ENCODE measurements at places on chromosomes 1 and 21. TPM values are rescaled to one million over a fixed set of nuclear protein-coding genes. Genes with fewer than 3 reads are reported as not detected.

DNA sequence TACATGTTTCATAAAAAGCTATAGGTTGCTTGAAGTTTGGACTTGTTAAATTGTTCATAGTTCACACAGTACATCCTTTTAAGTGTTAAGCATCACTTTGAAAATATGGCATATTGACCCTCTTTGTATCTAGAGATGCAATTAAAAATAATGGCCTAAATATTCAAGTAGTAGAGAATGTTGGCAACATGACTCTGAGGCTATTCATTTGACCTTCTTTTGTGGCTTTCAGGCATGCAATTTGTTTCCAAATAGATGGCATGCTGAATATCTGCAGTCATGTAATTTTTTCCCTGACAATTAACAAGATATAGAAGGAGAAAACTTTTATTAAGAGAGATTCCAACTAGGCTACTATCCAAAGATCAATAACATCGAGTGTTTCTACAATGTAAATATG, 230.5 kb upstream of the ZRANB2 start:
- ATAC-seq = no peak

DNA sequence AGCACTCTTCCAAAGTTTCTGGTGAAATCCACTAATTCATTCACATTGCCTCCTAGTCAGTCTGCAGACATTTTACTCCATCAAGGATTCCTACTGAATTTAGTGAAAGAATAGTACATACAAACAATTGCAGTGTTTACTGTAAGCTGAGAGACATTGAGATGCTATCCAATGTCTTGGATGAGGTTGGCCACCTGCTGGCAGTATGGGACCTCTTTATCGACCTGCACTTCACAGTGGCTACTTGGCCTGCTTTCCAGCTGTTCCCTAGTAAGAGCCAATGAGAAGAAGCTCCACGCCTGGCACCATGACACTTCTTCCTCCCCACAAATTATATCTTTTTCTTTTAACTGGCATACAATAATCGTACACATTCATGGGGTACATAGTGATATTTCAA, 51.5 kb upstream of the LRIF1 start:
- ATAC-seq = no peak

DNA sequence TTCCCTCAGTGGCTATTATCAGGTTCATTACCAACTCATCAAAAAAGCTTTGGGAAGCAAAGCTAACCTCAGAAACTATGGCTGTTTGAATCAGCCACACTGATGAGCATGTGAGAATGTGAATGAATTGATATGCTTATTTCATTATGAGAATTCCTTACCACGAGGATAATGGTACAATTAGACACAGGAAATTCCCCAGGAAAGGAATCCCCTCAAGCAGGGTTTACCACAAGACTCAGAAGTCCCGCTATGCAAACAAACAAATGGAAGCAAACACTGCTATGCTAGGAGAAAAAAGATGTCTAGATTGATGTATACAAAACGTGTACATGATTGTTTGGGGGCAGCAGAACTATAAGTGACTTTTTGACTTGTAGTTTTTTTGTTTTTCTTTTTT, 205.0 kb downstream of the HMCN1 start:
- no peak for ATAC-seq

GRCh38 chr1:98045211-98045766, 124.5 kb upstream of the DPYD start:
- peak; percentile 39 for ATAC-seq

GRCh38 chr1:55314740-55315139, 99.6 kb upstream of the USP24 start:
- no peak for ATAC-seq

Gene NBPF4
- total RNA-seq = not detected

DNA sequence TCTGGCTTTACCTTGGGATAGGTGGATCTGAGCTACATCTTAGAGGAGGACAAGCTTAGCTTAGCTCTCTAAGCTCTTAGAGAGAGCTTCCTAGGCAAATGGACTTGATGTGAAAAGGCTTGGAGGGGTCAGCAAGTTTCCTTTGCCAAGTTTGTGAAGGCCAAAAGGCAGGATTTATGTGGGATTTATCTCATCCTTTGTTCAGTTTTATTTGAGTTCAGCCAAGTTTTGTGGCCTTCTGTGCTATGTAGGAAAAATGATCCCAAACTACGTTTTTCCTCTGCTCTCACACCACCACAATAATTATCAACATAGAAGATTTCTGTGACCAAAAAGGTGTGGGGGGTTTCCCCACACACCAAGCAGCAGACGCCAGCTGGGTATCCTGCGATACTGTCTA, 26.0 kb upstream of the RNF11 start:
- no peak for ATAC-seq

Gene PCP4L1
- total RNA-seq = 0.90 TPM

Gene ANGPTL3
- total RNA-seq = not detected

DNA sequence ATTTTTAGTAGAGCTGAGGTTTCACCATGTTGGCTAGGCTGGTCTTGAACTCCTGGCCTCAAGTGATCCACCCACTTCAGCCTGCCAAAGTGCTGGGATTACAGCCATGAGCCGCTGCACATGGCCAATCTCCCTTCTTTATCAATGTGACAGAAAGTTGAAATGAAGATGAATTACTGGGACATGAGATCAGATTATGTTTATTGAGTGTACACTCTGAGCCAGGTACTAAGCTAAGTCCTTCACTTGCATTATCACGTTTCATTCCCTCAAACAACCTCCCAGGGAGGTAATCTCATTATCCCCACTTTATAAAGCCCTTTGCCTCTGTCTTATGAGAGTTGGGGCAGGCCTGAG, 6.3 kb upstream of the CHI3L2 start:
- ATAC-seq = no peak

Gene RGS4
- total RNA-seq = not detected

DNA sequence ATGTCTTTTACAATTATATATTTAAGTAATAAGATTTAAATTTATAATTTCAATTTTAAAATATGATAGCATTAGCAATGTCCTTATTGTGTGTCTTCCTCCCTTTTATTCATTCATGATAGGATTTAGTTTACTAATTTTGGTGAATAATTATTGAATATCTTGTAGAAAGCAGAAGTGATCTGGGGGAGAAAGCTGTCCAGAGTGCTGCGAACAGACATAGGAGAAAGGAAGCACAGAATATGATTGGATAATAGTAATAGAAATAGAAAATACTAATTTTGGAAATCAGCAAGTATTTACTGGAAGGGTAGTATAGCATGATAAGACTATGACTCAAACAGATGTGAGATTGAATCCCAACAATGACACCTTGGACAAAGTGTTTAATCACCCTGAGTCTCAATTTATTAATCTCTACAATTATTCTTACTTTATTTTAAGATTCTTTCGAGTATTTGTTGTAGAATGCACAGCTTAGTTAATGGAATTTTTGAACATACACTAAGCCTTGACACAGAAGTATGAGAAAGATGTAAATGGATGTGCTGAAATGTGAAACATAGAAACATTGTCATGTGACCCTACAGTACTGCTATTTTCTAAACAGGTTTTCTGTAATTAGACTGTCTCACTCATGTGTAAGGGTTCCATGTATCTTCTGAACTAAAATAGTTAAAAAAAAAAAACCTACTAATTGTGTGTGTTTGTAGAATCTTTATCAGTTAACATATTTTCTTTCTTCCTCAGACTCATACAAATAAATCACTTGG, 7.9 kb downstream of the SH3GLB1 start:
- ATAC-seq = no peak

DNA sequence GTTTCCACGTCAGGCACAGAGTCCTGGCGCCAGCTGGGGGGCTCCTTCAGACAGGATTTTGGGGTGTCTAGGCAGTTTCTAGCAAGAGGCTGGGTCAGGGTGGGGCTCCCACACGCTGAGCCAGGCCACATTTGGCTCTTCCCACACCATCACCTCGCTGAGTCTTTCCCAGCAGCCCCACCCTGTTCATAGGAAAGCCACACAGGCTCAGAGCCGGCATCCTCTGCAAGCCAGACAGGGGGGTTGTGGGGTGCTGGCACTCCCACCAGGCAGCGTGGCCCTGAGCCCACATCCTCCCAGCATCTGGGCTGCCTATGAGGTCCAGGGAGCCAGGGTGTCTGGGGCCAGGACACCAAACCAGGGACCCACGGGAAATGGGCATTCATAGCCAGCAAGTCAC, 2.8 kb upstream of the GPR153 start:
- ATAC-seq = no peak

Gene DYNLT5
- not detected for total RNA-seq

Gene TSSK3
- total RNA-seq = 1.7 TPM

DNA sequence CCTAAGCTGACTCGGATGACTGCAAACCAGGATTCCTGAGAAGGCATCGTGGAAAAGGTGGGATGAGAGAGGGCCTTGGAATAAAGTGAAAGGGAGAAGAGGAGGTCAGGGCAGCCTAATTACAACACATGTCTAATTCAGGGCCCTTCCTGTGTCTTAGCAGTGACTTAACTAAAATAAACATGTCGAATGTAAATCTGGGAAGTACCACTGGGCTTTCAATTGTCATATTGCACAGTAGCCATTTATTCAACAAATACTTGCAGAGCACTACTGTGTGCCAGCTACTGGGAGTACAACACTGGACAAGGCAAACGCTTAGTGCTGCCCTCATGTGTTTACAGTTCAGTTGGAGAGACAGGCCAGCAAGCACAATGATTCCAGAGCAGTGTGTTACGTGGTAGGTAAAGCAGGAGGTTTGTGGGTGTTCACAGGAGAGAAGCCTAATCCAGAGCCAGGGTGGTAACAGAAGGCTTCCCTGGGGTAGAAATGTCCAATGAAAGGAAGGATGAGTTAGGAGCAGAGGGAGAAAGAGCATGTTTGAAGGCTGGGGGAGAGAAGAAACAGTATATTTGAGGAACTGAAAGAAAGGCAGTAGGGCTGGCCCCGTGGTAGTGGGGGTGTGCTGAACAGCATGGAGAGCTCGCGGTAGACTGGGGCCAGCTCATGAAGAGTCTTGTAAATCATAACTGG, 38.0 kb upstream of the RASAL2 start:
- no peak for ATAC-seq

GRCh38 chr1:48236716-48237470, 14.4 kb downstream of the SLC5A9 start:
- no peak for ATAC-seq

GRCh38 chr1:227330279-227331076, 12.2 kb upstream of the CDC42BPA start:
- ATAC-seq = no peak

Gene TMEM61
- total RNA-seq = not detected

DNA sequence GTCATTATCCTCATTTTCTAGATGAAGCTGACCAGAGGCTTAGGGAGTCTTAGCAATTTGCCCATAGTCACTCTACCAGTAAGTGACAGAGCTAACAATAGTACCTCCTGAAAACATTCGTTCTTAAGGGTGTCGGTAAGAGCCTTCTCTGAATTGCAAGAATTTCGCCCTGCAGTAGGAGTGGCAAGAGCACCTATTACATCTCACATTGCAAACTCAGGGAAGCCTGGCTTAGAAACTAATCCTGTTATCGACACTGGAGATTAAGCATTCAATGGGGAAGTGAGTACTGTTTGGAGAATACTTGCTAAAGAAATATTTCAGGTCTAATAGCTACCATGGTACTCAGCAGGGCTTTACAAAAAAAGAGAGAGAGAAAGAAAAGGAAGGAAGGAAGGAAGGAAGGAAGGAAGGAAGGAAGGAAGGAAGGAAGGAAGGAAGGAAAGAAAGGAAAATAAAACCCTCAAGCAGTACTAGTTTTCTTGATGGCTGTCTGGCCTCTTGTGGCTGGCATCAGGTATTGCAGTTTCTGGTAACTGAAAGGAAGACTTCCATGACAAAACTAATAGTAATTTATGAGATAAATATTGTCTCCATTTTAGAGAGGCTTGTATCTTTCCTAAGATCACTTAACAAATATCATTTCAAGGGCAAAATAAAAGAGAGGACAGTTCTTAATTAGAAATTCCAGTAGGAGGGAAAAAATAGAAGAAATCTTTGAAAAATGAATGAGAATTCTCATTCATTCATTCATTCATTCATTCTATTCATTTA, 10.4 kb downstream of the C1orf226 start:
- no peak for ATAC-seq

GRCh38 chr1:209587789-209588188, 4.3 kb downstream of the CAMK1G start:
- ATAC-seq = no peak

DNA sequence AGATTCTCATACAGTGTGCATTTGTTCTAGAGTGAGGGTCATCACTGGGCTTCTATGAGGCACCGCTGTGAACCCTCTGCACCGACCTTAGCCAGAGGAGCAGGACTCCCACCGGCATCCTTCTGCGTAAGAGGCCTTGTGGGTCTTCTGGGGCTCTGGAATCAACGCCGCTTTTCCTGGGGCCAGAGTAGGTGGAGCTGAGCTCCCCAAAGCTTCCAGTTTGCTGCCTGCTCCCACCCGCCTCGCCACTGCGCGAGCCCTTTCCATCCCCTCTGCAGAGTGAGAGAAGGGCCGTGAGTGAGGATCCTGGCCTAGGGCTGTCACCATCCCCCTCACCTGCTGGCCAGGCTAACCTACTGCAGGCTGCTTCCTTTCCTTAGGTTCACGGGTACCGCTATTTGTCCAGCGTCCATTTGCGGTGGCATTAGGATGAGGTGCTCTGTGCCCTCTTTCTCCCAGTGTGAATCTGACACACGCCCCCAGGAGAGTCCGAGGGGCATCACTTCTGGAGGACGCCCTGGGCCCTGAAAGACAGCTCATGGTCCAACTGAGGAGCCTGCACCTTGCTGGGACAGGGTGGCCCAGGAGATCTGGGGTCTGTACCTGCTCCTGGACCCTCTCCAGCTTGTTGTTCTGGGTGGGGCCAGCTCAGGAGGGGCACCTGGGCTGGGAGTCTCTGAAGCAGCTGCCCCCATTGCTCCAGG, 36.2 kb downstream of the UMODL1 start:
- peak; percentile 32 for ATAC-seq

DNA sequence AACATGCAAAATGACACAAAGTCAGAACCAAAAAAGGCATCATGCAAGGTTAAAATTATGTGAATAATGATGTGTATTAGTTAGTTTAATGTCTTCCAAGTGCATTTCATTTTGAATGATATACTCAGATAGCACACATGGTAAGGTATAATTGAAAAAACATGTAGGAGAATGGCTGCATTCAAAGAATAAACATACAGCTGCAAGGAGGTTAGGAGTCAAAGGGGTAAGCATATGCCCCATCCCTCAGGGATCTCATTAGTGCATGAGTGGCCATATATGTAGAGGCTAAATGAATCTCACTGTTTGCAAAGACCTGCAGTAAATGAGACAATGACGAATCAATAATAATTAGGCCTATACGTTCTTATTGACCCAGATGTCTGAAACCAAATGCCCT, 179.7 kb upstream of the HOOK1 start:
- ATAC-seq = no peak

DNA sequence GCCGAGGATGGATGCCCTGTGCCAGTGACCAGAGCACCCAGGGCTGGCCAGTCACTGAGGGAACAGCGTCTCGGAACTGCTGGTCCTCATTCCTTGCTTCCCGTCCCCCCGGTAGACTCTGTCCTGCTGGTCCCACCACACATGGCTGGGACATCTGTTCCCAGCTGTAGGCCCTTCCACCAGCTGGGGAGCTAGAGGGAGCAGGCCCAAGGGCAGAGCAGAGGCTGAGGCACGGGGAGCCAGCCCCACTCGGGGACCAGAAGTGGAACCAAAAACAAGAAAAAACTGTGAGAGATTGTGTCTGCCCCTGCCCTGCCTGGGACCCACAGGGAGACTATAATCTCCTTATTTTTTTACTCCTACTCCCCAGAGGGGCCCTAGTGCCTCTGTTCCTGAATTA, 23.8 kb downstream of the ATP8B2 start:
- ATAC-seq = no peak
